ENCODE measurements at places on chromosomes 2 and 18.

DNA sequence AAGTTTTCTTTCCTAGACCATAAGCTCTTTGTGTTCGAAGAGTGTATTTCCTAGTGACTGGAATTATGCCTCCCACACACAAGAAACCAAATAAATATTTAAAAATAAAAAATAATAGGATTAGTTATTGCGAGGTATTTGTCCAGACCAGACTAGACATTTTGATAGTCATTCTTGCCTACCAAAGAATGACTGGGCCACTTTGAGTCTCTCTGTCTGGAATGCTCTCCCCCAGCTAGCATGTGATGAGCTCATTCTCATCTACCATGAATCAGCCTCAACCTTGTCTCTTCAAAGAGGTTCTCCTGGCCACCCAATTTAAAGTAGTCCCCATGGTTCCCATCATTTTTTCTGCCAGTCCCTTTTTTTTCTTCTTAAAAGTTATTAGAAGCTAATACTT, 13.9 kb upstream of the DSC1 start:
- no peak for DNase-seq

DNA sequence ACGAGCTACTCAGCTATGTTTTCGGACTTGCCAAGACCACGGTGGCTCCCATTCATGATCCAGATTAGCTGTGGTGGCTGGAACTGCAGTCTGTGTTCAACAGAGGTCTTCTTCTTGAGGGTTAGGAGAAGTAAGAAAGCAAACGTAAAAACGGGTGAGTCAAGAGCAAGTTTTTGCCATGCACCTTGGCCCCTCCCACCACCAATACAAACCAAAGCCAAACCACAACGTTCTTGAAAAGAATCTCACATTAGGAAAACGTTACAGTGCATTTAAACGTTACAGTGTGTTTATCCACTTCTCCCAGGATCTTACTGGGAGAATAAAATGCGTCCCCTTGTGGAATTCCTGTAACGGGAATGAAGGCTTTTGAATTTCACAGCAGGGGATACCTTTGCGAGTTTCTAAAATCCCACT, 725 bp downstream of the FBXO48 start:
- DNase-seq = no peak

DNA sequence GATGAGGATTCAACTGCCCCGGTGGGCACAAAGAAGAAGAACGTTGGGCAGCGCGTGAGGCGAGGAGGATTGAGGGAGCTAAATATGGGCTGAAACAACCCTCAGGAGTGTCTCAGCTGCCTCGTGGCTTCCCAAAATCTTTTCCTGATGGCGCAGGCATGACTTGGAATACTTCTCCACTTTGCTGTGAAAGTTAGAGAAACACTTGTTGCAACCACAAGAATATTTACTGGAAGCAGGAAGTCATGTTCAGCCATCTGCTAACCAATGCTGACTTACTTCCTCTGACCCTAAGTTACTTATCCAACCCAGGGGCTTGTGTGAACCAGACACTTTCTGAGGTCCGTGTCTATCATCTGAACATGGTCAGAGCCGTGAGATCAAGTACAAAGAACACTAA, 148.8 kb downstream of the ARL4C start:
- DNase-seq = no peak

- no peak for DNase-seq
These were observed 336.6 kb downstream of the SMAD2 start for GRCh38 chr18:47593744-47594472.

GRCh38 chr2:239296020-239296932, 104.5 kb downstream of the HDAC4 start:
- no peak for DNase-seq

GRCh38 chr2:42939411-42940206, 147.2 kb upstream of the HAAO start:
- DNase-seq = no peak

GRCh38 chr2:240391111-240392051, 44.1 kb upstream of the GPC1 start:
- no peak for DNase-seq

DNA sequence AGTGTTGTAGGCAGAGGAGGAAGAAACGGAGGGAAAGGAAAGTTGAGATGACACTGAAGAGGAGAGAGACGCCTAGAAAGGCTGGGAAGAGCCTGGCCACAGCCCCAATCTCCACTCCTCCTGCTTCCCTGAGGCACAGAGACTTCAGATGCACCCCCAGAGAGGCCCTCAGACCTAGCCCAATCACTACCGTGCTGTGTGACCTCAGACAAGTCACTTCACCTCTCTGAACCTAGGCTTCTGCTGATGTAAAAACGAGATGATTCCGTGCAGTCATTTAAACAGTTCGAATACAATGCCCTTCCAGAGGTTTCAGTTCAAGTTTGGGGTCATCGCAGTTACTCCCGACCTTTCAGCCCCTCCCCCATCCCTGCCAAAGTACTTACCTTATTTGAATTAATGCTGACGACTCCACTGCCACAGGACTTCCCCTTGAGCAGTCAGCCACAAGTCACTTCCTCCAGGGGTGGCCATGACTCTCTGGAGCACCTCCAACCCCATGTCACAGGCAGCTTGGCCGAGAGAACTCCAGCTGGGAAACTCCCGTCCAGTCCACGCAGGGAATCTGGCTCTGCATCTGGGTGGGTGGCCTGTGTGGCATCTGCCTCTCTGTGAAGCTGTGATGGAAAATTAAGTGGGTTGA, 105.2 kb upstream of the ID2 start:
- no peak for DNase-seq

Measured in GM12891 (cell line).